ENCODE measurements at places on chromosomes 3 and 15.
A peak's percentile ranks its signal among the peaks of the same experiment; 100 is the strongest.

DNA sequence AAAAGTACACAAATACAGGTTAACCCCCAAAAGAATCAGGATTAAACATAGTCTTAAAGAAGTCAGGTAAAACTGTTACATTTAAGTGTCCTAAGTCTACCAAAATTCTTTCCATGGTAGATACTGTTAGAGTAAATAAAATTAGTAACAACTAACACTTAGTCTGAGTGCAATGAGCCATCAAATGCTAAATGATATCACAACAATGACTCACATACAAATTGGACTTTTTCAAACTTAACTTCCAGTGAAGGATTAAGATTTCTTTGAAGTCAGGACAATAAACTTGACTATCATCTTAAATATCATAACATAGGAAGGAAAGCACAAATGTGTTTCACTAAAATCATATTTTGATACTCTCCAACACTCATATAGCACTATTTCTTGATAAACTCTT lies 43.9 kb downstream of the ZNF148 start:
- no peak for DNase-seq

DNA sequence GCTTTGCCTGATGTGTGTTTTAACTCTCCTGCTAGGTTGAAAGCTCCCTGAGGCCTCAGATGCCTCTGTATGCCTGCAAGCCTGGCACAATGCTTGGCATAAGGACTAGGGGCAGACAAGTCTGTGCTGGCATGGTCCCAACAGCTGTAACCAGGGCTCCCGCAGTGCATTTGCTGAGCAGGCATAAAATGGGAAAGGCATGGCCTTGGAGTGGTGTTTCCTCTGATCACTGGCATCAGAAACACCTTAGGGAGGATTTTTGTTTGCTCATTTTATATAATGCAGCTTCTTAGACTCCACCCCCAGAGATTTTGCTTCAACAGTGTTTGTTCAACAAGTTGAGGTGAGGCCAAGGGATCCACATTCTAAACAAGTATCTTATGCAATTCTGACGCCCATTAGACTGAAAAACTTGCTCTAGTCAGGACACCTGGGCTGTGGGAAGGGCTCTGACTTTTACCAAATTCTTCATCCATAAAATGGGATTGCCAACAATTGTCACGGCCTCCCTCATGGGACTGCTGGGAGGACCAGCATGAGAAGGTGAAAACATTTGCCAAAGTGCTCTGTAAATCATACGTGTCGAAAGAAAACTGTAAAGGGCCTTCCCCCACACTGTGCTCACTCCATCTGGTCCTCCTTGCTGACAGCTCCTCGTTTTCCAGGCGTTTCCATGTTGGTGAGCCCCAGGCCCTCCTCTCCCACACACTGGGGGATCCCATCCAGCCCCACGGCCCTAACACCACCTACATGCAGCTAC lies 43.1 kb downstream of the STARD5 start:
- DNase-seq, result peak; percentile 39

DNA sequence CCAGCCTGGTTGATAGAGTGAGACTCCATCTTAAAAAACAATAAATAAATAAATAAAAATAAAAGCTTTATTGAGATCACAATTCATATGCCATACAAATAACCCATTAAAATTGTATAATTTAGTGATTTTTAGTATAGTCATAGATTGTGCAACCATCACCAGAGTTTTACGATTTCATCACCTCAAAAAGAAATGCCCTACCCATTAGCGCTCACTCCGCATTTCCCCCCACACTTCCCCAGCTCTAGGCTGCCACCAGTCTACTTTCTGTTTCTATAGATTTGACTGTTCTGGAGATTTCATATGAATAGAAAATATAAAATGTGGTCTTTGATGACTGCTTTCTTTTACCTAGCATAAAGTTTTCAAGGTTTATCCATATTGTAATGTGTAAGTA lies 57.0 kb downstream of the ARHGEF26 start:
- no peak for DNase-seq

- DNase-seq, result no peak
Measured at GRCh38 chr3:119157971-119158370, 12.0 kb downstream of the TEX55 start.

All from activated effector memory CD4-positive, alpha-beta T cell treated with anti-CD3 and anti-CD28 coated beads, Interleukin-2, amount 50 U/mL, for 16 hours (primary cell).